ENCODE measurements at places on chromosomes 11 and 22. TPM values are rescaled to one million over a fixed set of nuclear protein-coding genes. Genes with fewer than 3 reads are reported as not detected.

GRCh38 chr11:12802418-12803085 lies 128.3 kb downstream of the TEAD1 start:
- H3K4me3 ChIP-seq = no peak overlapping the region
- H3K27ac ChIP-seq = no peak overlapping the region
- 0 out of 2 replicates have a peak, but pooled peaks cover 2% of the 10 kb centered on the region for H3K36me3 ChIP-seq
- peaks cover 24% of the 10 kb centered on the region for H3K4me1 ChIP-seq
- no peaks in the 10 kb centered on the region for H3K27me3 ChIP-seq

DNA sequence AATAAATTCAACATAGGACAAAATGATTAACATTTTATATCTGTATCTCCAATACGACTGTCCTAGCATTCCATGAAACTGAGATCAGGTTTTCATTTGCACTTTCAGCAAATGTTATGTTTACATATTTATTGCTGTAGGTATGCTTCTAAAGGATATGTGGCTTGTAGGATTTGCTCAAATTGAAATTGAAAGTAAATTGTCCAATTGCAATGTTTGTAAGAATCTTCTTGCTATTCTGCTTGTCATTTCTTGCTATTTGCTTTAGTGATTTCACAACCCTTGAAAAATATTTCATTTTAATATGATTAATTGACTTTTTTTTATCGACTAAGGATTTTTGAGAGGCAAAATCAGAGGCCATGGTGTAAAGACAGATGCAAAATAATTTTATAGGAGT lies 904.2 kb upstream of the RAG2 start:
- no peaks in the 10 kb centered on the region for H3K4me1 ChIP-seq
- H3K27me3 ChIP-seq = no peaks in the 10 kb centered on the region
- H3K27ac ChIP-seq = no peak overlapping the region
- H3K4me3 ChIP-seq = no peak overlapping the region

DNA sequence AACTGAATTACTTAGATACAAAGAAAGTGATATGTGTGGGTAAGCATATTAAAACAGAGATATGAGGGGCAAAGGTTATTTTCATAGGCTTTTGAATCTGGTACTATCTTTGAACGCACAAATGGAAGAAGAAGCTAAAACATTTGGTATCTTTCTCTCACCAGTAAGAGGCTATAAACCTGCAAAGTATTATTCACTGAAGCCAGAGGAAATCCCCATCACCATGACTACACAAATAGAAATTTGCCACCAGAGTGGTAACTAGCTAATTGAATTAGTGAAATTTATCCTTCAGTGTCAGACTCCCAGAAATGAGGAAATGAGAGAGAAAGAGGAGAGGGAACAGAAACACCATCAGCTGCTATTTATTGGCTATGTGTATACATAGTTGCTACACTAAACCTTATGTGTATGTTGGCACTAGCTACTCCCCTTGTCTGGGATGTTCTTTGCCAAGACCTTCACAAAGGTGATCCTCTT lies 503.4 kb downstream of the DLG2 start:
- H3K4me3 ChIP-seq = no peak overlapping the region
- H3K27me3 ChIP-seq = no peaks in the 10 kb centered on the region
- no peaks in the 10 kb centered on the region for H3K36me3 ChIP-seq
- H3K27ac ChIP-seq = no peak overlapping the region
- DNase-seq = no peak

Gene GPHA2
- total RNA-seq = not detected

Gene OR8D4
- not detected for total RNA-seq

DNA sequence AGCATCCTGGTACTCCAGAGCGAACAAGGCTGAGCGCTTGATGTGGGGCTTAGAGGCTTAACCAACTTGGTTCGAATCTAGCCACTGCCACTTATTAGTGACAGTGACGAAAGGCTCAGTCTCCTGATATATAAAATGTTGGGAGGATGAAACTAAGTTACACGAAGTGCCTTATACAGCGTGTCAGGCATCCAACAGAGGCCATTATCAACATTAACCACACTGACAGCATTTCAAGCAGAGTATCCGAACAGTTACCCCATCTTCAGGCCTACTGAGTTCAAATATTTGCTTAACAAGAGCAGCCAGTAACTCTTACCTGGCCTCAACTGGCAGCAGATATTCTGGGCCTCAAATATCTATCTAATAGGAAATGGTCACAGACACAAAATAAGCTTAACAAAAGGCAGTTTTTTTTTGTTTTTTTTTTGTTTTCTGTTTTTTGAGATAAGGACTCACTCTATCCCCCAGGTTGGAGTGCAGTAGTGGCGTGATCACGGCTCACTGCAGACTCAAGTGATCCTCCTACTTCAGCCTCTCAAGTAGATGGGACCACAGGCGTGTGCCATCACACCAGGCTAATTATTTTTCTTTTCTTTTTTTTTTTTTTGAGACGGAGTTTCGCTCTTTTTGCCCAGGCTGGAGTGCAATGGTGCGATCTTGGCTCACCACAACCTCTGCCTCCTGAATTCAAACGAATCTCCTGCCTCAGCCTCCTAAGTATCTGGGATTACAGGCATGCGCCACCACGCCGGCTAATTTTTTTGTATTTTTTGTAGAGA lies 2.9 kb downstream of the SERPIND1 start:
- DNase-seq = no peak
- H3K4me3 ChIP-seq = no peak overlapping the region
- H3K36me3 ChIP-seq = peaks cover 3% of the 10 kb centered on the region
- H3K4me1 ChIP-seq = no peaks in the 10 kb centered on the region
- no peak overlapping the region for H3K27ac ChIP-seq

- no peaks in the 10 kb centered on the region for H3K36me3 ChIP-seq
- no peak overlapping the region for H3K27ac ChIP-seq
- no peak overlapping the region for H3K4me3 ChIP-seq
- DNase-seq = no peak
- no peaks in the 10 kb centered on the region for H3K27me3 ChIP-seq
Observed at GRCh38 chr11:12943311-12943710, 65.8 kb upstream of the RASSF10 start.

- no peak for DNase-seq
- H3K4me3 ChIP-seq = no peak overlapping the region
- H3K36me3 ChIP-seq = no peaks in the 10 kb centered on the region
- no peaks in the 10 kb centered on the region for H3K27me3 ChIP-seq
- no peak overlapping the region for H3K27ac ChIP-seq
Observed at GRCh38 chr11:13761250-13761649, 92.8 kb downstream of the FAR1 start.
